ENCODE measurements at places on chromosomes 11 and 22.
A peak's percentile ranks its signal among the peaks of the same experiment; 100 is the strongest.

- H3K4me3 ChIP-seq, result no peak overlapping the region
- H3K4me1 ChIP-seq, result peaks cover 7% of the 10 kb centered on the region
- DNase-seq, result no peak
- no peak overlapping the region for H3K27ac ChIP-seq
- peaks cover 17% of the 10 kb centered on the region for H3K36me3 ChIP-seq
Measured at GRCh38 chr11:86011175-86011574, 57.7 kb downstream of the PICALM start.

GRCh38 chr11:11571893-11572292 lies 49.9 kb downstream of the GALNT18 start:
- no peak overlapping the region for H3K27ac ChIP-seq
- no peak for DNase-seq
- no peaks in the 10 kb centered on the region for H3K4me1 ChIP-seq
- no peak overlapping the region for H3K4me3 ChIP-seq
- no peaks in the 10 kb centered on the region for H3K27me3 ChIP-seq

DNA sequence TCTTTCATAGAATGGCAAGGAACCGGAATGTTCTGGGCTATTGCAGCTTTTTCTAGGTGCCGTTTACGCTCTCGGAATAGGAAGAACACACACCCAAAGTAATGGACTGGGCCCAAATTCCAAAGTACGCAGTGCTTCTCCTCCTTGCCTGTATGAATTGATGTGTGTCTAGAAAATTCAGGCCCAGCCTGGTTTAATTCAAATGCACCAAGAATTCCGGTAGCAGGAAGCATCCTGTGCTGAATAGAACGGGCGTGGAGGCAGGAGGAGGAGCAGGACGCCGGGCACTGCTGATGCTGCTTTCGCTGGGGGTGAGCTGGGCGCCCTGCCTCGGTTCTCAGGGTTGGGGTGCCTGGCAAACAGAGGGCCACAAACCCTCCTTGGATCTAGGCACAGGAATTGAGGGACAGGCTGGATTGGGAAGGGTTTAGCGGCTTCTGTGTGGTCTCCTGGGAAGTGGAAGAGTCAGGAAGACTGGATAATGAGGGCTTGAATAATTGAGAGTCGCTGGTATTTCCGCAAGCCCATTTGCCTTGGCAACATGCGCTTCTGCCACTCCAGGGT lies 2.0 kb downstream of the PARVB start:
- 0 out of 2 replicates have a peak, but pooled peaks cover under 1% of the 10 kb centered on the region for H3K36me3 ChIP-seq
- H3K27me3 ChIP-seq, result no peaks in the 10 kb centered on the region
- H3K27ac ChIP-seq, result peak overlapping the region; percentile 98
- H3K4me1 ChIP-seq, result peaks cover 10% of the 10 kb centered on the region

DNA sequence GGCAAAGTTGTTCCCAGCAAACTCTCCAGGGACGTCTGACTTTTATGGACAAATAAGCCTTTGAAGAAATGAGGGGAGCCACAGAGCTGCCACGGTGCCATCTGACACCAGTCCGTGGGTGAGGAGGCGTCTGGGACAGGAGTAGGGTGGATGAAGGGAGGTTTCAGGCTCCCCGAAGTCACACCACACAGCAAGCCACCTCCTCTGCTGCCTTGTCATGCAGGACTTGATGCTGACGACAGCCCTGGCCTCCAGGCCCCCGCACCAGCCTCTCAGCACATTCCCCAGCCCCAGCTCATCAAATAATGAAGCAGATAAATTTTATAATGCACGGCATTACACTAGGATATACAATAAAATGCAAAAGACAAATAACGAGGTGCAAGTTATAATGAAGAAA lies 156.5 kb downstream of the CEP164 start:
- H3K4me1 ChIP-seq, result no peaks in the 10 kb centered on the region
- H3K4me3 ChIP-seq, result no peak overlapping the region
- no peak for DNase-seq
- no peaks in the 10 kb centered on the region for H3K36me3 ChIP-seq
- H3K27ac ChIP-seq, result no peak overlapping the region

DNA sequence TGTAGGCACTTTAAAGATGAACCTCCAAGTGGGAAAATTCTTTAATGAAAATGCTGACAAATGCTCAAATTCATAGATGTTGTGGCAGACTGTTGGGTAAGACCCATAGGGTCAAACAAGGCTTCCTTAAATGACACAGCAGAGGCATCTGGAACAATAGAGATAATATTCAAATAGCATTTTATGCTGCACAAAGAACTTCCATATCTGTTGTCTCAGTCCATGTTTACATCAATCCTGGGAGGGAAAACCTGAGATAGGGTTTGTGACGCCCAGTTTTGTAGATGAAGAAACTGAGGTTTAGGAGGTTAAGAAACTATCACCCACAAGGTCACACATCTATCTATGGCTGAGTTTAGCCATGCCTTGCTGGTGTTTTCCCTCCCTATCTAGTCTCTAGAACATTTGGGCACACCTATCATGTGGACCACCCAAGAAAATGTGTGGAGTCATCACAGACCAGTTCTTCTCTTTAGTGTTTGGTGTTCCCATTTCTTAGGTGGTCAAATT lies 106.4 kb downstream of the EHF start:
- no peaks in the 10 kb centered on the region for H3K36me3 ChIP-seq
- H3K27me3 ChIP-seq, result no peaks in the 10 kb centered on the region
- no peak for DNase-seq
- H3K4me1 ChIP-seq, result no peaks in the 10 kb centered on the region
- no peak overlapping the region for H3K27ac ChIP-seq
- H3K4me3 ChIP-seq, result no peak overlapping the region

DNA sequence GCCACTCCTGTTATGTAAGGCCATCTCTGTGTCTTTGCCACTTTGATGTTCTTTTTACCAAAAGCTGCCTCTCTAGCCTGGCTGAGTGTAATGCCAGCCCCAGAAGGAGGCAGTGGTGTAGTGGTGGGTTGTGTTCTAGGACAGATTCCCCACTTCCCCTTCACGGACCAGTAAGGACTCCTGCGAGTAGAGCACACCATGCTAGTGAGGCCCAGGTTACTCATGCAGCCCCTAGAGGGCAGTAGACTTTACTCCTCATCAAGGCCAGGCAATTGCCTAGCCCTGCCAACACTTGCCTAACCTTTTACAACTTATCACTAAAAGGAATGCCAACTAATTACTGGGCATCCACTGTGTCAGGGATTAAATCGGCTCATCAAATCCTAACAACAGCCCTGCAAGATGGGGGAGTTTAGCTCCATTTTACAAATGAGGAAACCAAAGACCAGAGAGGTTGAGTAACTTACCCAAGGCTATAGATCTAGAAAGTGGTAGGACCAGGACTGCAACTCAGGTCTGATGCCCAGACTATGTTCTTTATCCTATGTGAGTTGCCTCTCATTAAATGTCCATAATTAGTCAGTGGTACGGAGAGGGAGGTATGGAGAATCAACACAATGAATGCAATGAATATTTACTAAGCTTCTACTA lies 75.3 kb downstream of the APIP start:
- no peaks in the 10 kb centered on the region for H3K4me1 ChIP-seq
- H3K27ac ChIP-seq, result no peak overlapping the region
- DNase-seq, result peak; percentile 65

GRCh38 chr22:42608823-42609361 lies 5.8 kb downstream of the POLDIP3 start:
- H3K27me3 ChIP-seq, result no peaks in the 10 kb centered on the region
- H3K4me3 ChIP-seq, result no peak overlapping the region
- H3K27ac ChIP-seq, result no peak overlapping the region
- no peaks in the 10 kb centered on the region for H3K36me3 ChIP-seq
- no peak for DNase-seq

DNA sequence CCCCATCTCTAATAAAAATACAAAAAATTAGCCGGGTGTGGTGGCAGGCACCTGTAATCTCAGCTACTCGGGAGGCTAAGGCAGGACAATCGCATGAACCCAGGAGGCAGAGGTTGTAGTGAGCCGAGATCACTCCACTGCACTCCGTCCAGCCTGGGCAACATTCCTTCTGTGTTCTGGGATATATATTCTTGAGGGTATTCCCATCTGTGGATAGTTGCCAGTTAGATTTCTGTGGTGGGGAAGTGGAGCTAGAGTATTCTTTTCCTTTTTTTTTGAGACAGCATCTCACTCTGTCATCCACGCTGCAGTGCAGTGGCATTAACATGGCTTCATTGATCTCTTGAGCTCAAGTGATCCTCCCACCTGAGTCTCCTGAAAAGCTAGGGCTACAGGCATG lies 9.1 kb upstream of the ZNF74 start:
- no peak overlapping the region for H3K27ac ChIP-seq
- no peaks in the 10 kb centered on the region for H3K27me3 ChIP-seq
- peaks cover 21% of the 10 kb centered on the region for H3K4me1 ChIP-seq
- H3K36me3 ChIP-seq, result no peaks in the 10 kb centered on the region
- no peak for DNase-seq
- no peak overlapping the region for H3K4me3 ChIP-seq

DNA sequence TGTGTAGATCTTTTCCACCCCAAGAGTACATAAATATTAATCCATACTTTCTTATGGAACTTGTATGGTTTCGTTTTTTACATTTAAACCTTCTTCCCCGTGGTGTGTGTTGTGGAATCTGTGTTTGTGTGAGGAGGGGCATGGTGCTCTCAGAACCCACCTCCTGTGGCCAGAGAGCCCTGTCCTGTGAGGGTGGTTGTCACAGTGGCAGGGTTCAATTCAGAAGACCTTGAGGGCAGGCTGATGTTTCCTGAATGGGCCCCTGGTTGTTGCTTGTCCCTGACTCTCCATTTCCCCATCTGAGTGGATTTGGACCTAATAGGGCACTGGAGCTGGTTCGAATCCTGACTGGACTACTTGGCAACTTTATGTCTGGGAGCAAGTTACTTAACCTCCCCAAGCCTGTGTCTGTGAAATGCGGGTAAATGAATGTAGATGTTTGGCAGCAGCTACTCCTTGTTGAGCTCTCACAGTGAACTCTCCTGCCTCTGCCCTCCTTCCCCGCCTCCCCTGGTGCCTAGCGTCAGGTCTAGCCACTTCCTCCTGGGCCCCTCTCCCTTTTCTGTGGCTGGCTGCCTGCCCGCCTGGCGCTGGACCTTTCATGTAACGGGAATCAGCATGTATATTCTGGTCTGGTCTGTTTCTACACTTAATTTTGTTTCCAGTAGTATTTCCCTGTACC lies 7.3 kb downstream of the NEAT1 start:
- peak; percentile 64 for DNase-seq
- peaks cover 66% of the 10 kb centered on the region for H3K4me1 ChIP-seq
- H3K27ac ChIP-seq, result peak overlapping the region; percentile 100

GRCh38 chr11:57761301-57762234 lies at the start of gene CTNND1:
Gene CTNND1, plus strand, starts transcription at chr11:57761802. Its CDS starts 29,677 bp downstream, at chr11:57791479.
- H3K36me3 ChIP-seq, result no peaks in the 10 kb centered on the region
- DNase-seq, result no peak
- no peak within 1 kb of the TSS for H3K4me3 ChIP-seq
- H3K27me3 ChIP-seq, result no peaks in the 10 kb centered on the region
- H3K4me1 ChIP-seq, result no peaks in the 10 kb centered on the region
- H3K27ac ChIP-seq, result no peak within 1 kb of the TSS

- DNase-seq, result no peak
- H3K4me1 ChIP-seq, result no peaks in the 10 kb centered on the region
- H3K4me3 ChIP-seq, result no peak within 1 kb of the TSS
Measured at GRCh38 chr11:278001-278951, at the start of gene NLRP6. Gene NLRP6, plus strand, starts transcription at chr11:278407. Its CDS starts 163 bp downstream, at chr11:278570.

- no peaks in the 10 kb centered on the region for H3K27me3 ChIP-seq
- DNase-seq, result no peak
- no peak overlapping the region for H3K4me3 ChIP-seq
- peaks cover 12% of the 10 kb centered on the region for H3K4me1 ChIP-seq
- H3K36me3 ChIP-seq, result peaks cover 4% of the 10 kb centered on the region
Measured at GRCh38 chr11:18493310-18493709, 33.4 kb downstream of the TSG101 start.

GRCh38 chr11:103069367-103069766 lies 22.6 kb downstream of the DCUN1D5 start:
- no peak overlapping the region for H3K27ac ChIP-seq
- DNase-seq, result no peak
- peaks cover 33% of the 10 kb centered on the region for H3K4me1 ChIP-seq
- peaks cover 10% of the 10 kb centered on the region for H3K36me3 ChIP-seq
- H3K27me3 ChIP-seq, result no peaks in the 10 kb centered on the region

GRCh38 chr11:94132823-94133408 lies 4.3 kb downstream of the PANX1 start:
- no peak overlapping the region for H3K4me3 ChIP-seq
- H3K27ac ChIP-seq, result no peak overlapping the region
- H3K4me1 ChIP-seq, result peaks cover 24% of the 10 kb centered on the region
- no peak for DNase-seq

- no peaks in the 10 kb centered on the region for H3K27me3 ChIP-seq
- no peaks in the 10 kb centered on the region for H3K36me3 ChIP-seq
- H3K4me1 ChIP-seq, result no peaks in the 10 kb centered on the region
- H3K4me3 ChIP-seq, result no peak within 1 kb of the TSS
Measured at GRCh38 chr11:77301510-77301909, at the start of gene GDPD4. Gene GDPD4, minus strand, starts transcription at chr11:77301686. Its CDS starts 16,549 bp downstream, at chr11:77285137.

- H3K27me3 ChIP-seq, result no peaks in the 10 kb centered on the region
- H3K27ac ChIP-seq, result peak overlapping the region; percentile 93
- no peaks in the 10 kb centered on the region for H3K36me3 ChIP-seq
- peaks cover 34% of the 10 kb centered on the region for H3K4me1 ChIP-seq
- peak overlapping the region; percentile 75 for H3K4me3 ChIP-seq
Measured at GRCh38 chr22:46367707-46368191, 32.2 kb downstream of the TRMU start.

DNA sequence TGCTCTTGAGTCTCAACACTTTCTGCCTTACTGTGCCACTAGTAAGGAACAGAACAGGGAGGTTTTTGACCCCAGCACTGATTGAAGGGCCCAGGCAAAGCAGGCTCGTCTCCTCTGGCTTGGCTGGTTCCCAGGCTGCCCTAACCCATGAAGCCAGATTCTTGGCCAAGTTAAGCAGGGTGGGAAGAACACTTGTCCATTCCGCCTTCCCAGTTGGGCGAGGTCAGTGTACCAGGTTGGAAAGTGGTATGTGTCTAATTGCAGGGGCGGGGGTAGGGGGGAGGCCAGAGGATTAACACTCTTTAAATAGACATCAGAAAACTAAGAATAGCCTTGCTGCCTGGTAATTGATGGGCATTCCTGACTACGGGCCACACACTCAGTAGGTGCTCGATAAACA lies 14.4 kb downstream of the TIMP3 start:
- H3K4me3 ChIP-seq, result no peak overlapping the region
- no peaks in the 10 kb centered on the region for H3K27me3 ChIP-seq
- H3K36me3 ChIP-seq, result no peaks in the 10 kb centered on the region
- no peak overlapping the region for H3K27ac ChIP-seq

GRCh38 chr22:33579448-33580093 lies 340.7 kb downstream of the LARGE1 start:
- H3K36me3 ChIP-seq, result no peaks in the 10 kb centered on the region
- no peak overlapping the region for H3K27ac ChIP-seq
- DNase-seq, result peak; percentile 72
- H3K4me1 ChIP-seq, result 0 out of 2 replicates have a peak, but pooled peaks cover 3% of the 10 kb centered on the region
- H3K27me3 ChIP-seq, result no peaks in the 10 kb centered on the region

DNA sequence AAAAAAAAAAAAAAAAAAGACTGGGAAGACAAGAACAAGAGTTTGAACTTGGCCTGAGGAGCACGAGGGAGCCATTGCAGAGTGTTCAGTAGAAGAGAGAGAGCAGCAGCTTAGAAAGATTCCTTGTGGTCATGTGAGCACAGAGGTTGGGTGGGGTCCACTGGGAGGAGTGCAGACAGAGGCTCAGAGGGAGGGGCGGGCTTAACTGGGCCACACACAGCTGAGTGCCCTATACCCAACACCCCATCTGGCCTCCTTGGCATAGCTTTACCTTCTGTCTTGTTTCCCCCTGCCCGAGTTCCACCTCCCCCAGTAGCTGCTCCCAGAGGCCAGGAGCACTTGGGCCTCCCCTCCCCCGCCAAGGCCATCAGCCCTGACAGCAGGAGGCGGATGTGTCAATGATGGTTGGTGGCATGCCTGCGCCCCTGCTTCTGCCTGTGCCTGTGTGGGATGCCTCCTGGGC lies 12.1 kb downstream of the C11orf86 start:
- H3K4me3 ChIP-seq, result no peak overlapping the region
- H3K27ac ChIP-seq, result no peak overlapping the region
- no peak for DNase-seq
- peaks cover 35% of the 10 kb centered on the region for H3K27me3 ChIP-seq
- no peaks in the 10 kb centered on the region for H3K36me3 ChIP-seq
- no peaks in the 10 kb centered on the region for H3K4me1 ChIP-seq

Data from MM.1S (cell line).